H7 (cell line): ENCODE measurements at places on chromosomes 7 and 10. TPM values are rescaled to one million over a fixed set of nuclear protein-coding genes. Genes with fewer than 3 reads are reported as not detected.

Gene GBX1
- 0.62 TPM in 1 of 2 replicates, not detected in the other for total RNA-seq

Gene PPP1R3A
- not detected in 2 replicates for total RNA-seq

Gene GRM3
- total RNA-seq = 0.10 and 0.30 TPM in 2 replicates

Gene EPHA1
- total RNA-seq = 176 and 189 TPM in 2 replicates

Gene NPC1L1
- not detected in 2 replicates for total RNA-seq

Gene LIPK
- total RNA-seq = not detected in 2 replicates

Gene PPP1R3C
- total RNA-seq = 0.31 and 0.63 TPM in 2 replicates

Gene EN2
- total RNA-seq = 0.04 TPM in 1 of 2 replicates, not detected in the other

Gene PAXIP1
- total RNA-seq = 19.0 and 21.9 TPM in 2 replicates

Gene ICA1
- total RNA-seq = 5.4 and 11.8 TPM in 2 replicates

Gene CPVL
- 32.9 and 46.1 TPM in 2 replicates for total RNA-seq

Gene AMZ1
- total RNA-seq = 0.07 TPM in 1 of 2 replicates, not detected in the other

Gene CFAP69
- 2.0 and 2.9 TPM in 2 replicates for total RNA-seq

Gene FBXL13
- total RNA-seq = 0.97 and 1.3 TPM in 2 replicates

Gene TAC1
- total RNA-seq = 0.96 and 0.97 TPM in 2 replicates

Gene CNNM1
- total RNA-seq = 0.52 and 0.66 TPM in 2 replicates

Gene GPR15LG
- not detected in 2 replicates for total RNA-seq

Gene LRRC17
- total RNA-seq = 1.0 TPM in 2 replicates

Gene CALML3
- not detected in 2 replicates for total RNA-seq

Gene IDI2
- not detected in 2 replicates for total RNA-seq

Gene PON3
- total RNA-seq = not detected in 2 replicates

Gene NKX1-2
- total RNA-seq = 57.8 and 65.1 TPM in 2 replicates

Gene ADCY1
- total RNA-seq = 5.6 and 8.1 TPM in 2 replicates

Gene VSTM4
- 0.31 and 0.44 TPM in 2 replicates for total RNA-seq

Gene TMEM196
- total RNA-seq = 0.04 and 0.21 TPM in 2 replicates

Gene HGF
- total RNA-seq = 1.1 TPM in 1 of 2 replicates, not detected in the other

Gene PAPSS2
- 25.3 and 25.8 TPM in 2 replicates for total RNA-seq

Gene UTF1
- 8.8 and 13.4 TPM in 2 replicates for total RNA-seq

Gene ARMS2
- total RNA-seq = not detected in 2 replicates

Gene PRTFDC1
- 12.5 and 13.4 TPM in 2 replicates for total RNA-seq

Gene INTS1
- total RNA-seq = 71.8 and 78.7 TPM in 2 replicates

Gene DPP6
- total RNA-seq = 1.1 and 1.6 TPM in 2 replicates

Gene SPDYE11
- not detected in 2 replicates for total RNA-seq

Gene CALHM3
- total RNA-seq = 0.10 and 0.15 TPM in 2 replicates

Gene SLC35B4
- total RNA-seq = 18.5 and 18.6 TPM in 2 replicates
